ENCODE measurements at places on chromosomes 16 and 17.

- no peak for DNase-seq
Observed at GRCh38 chr17:38861399-38861843, 7.9 kb upstream of the RPL23 start.

DNA sequence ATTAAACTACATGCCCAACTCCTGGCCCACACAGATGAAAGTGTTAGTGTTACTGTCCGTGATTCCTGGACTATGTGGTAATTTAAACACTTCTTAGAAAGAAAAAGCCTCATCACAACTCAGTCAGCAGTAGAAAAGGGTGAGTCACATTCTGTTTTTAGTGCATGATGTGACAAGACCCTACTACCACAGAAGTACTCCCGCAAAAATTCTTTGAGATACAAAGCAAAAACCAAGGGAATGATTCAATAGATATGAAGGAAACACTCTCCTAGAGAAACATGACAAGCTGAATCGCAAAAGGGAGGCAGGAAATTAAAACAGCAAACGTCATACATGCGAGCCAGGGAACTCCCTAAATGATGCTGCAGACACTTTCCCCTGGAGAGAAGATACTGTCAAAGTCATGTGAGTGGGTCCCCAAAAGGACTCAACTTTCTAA, 14.4 kb downstream of the SNN start:
- no peak for DNase-seq

- peak; percentile 45 for DNase-seq
Observed at GRCh38 chr16:67428146-67428731, 2.7 kb upstream of the HSD11B2 start.

DNA sequence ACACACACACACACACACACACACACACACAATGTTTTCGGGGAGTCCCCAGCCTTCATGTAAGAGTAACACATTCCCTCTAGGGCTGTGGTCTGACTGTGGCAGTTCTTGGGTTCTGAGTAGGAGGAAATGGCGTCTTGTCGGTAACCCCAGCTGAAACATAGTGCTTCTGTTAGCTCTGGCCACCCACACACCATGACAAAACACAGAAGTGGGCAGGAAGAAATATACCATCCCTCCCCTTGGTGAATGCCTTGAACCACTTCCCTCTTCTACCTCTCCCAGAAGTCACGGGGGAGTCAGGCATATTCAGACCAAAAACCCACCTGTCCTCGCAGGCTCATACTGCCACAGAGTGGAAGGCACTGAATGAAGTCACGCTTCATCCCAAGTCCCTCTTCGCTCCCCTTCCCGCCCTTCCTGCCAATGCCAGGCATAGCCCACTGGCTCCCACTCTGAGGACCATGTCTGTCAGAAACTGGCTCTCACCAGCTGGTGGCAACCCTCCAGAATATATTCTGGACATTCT, 11.5 kb downstream of the SLC35B1 start:
- DNase-seq: peak; percentile 73

DNA sequence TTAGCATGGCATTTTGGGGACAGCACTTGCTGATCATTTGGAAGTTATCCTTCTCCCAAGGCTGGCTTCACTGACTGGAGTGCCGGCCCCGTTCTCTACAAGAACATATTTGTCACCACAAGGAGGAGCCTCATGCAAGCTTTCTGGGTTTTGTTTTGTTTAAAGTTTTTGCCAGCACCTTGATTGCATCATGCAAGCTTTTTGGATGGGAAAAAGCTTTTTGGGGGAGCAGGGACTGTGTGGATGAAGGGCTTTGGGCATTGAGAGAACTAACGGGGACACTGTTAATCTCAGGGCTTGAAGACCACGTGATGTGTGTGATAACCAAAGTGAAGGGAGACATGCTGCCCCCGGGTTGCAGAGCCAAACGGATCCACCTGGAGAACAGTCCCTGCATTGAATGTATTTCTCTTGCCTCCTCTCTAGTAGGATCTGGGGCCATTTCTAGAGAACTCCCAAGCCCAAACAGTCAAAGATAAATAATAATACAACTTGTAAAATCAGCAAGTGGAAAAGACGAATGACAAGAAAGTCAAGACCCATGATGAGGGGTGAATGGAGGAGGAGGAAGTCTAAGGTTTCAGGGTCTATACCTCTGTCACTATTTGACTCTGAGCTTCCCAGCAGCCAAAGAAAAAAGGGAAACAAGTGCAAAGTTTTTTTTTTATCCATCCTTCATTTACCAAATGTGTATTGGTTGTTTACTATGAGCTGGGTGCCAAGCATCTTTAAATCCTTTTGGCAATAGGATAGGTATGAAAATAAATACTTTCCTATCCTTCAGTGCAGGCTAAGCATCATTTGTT, 17.2 kb downstream of the TMEM114 start:
- DNase-seq: no peak

GRCh38 chr17:35407531-35407930, 24.8 kb downstream of the SLFN12 start:
- DNase-seq: no peak

DNA sequence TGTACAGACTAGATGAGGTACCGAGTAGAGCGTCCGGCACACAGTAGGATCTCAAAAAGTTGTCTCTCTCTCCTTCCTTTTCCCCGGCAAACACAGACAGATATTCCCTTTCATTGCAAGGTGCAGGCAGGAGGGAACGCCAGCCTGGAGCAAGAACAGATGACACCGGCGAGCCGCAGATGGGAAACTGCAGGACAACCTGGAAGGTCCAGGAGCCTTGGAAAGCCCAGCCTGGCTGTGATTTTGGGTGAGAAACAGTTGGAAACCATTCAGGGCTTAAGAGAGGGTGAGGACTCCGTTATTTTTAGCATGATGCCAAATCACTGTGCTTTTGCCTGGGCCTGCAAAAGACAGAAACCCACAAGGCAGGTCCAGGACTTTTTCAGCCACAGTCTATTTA, 7.3 kb downstream of the CDH11 start:
- no peak for DNase-seq

DNA sequence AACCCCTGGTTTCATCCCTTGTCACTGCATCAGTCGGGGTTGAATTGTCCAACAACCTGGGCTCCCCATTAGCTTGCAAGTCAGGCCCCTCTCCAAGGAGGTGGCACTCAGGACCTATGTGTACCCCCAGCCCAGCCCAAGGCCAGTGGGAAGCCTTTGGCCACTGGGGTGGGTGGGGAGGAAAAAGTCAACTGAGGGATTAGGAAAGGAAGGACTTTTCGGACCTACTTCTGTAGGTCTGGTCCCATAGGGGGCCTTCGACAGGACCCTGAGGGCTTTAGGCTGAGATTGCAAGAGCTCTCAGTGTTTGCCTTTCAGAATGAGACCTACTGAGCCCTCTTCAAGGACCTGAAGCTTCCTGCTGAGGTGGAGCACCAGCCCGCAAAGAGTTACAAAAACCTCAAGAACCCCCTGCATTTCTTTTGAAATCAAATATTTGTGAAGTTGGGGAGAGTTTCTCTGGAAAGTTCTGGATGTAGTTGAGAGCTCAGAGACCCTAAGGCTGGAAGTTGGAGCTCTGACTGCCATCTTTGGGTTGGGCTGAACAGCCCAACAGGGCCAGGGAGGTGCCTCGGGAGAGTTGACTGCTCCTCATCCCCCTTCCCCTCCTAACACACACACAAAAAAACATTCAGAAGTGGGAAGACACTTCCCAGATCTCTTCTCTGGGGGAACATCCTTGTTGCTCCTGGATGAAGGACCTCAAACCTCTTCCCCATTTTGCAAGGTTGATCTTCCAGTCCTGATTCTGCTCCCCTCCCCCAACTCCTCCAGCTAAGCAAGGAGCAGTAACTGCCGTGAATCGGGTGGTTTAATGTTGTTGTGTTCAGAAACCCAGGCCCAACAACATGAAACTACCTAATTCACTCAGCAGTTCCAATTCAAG, 5.8 kb upstream of the HOXB9 start:
- DNase-seq: no peak

DNA sequence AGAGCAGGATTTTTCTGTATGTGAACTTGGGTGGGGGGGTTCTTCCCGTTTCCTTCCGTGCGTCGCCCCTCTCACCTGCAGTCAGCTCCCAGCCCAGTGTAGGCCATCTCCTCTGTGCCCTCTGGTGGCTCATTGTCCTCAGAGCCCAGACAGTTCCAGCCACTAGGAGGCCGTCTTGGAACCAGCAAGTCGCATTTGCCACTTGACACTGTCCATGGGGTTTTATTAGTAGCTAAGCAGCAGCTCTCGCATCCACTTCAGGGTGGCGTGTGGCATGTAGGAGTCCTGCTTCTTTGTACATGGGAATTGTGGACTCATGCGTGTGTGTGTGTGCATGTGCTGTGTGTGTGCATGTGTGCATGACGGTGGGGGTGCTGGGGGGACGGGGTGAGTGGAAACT, 74.0 kb downstream of the SEC14L1 start:
- peak; percentile 3 for DNase-seq

DNA sequence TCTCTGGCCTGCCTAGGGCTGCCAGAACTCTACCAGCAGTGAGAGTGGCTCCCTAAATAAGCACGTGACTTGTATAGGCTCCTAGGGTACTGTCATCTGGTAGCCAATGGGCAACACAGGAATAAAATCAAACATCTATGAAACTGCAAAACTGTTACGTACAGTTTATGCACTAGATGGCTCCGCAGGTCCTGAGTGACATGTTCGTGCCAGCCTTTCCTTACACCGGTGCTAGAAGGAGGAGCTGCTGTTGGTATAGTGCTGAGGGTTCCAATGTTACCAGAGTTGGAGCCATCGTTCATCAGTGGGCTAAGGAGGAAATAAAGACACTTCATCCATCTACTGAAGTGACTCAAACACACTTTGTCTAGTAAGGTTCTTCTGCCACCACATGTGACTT, 63.2 kb upstream of the TRAP1 start:
- DNase-seq: no peak

GRCh38 chr17:17792551-17793377, 44.0 kb downstream of the SREBF1 start:
- peak; percentile 85 for DNase-seq

DNA sequence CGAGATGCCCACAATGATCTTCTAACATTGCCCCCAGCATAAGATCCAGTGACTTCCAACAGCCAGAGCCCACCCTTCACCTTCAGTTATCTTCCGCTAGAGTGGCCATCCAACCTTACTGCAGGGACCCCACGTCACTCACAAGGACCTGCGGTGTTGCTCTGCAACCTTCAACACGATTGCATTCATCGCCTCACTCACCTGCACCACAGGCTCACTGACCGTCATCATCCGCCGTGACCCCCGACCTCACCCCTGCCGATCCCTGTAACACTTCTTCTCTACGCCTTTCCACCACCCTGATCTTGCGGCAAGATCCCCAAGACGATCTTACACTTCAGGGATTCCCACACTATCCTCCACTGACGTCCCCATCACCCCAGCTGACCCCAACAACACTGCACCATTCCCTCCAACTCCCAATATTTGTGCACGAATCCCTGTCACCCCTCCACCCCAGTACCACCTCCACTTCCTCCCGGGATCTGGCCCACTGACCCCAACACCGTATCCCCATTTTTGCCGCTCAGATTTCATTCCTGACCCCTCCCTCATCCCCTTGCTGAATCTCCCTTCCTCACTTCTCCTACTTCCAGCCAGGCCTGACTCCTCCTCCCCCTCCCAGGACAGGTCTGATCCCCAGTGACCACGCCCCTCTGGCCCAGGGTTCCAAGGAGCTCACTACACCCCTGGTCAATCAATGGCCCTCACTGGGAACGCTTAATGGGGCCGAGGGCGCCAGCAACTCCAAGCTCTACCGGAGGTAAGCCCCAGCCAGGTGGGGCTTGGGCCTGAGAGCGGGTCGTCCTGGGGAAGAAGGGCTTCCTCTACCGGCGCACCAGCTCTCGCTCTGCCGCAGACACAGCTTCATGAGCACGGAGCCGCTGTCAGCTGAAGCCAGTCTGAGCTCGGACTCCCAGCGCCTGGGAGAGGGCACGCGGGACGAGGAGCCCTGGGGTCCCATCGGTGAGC, 7.6 kb downstream of the RUNDC3A start:
- DNase-seq: no peak

- no peak for DNase-seq
Observed at GRCh38 chr16:17177959-17178905, 292.5 kb downstream of the XYLT1 start.

- no peak for DNase-seq
Observed at GRCh38 chr17:16346721-16347271, 6.5 kb downstream of the CENPV start.

DNA sequence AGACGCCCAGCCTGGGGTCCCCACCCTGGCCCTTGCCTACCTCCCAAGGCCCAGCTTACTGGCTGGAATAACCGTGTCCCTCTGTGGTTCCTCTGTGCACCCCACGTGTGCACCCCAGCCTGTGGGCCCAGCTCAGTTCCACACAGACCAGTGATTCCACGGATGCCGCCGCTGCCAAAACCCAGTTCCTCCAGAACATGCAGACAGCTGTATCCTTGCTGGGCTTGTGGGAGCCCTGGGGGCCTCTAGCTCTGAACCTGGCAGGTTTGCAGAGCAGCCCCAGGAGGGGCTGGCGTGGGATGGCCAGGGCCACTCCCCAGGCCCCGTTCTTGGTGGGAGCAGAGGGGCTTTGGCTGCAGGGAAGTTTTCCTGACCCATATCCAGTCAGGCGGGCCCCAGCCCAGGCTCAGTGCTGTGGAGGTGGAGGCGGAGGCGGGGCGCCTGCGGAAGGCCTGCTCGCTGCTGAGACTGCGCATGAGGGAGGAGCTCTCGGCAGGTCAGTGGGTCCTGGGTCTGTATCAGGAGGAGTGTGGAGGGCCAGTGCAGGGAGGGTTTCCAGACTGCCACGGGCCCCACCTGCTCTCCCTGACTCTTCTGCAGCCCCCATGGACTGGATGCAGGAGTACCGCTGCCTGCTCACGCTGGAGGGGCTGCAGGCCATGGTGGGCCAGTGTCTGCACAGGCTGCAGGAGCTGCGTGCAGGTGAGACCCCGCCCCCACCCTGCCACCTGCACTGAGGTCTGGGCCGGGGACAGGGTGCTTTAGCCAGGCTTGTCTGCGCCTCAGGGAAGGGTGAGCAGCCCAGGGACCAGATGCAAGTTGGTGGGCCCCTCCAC, 2.3 kb downstream of the TEDC2 start:
- DNase-seq: no peak

DNA sequence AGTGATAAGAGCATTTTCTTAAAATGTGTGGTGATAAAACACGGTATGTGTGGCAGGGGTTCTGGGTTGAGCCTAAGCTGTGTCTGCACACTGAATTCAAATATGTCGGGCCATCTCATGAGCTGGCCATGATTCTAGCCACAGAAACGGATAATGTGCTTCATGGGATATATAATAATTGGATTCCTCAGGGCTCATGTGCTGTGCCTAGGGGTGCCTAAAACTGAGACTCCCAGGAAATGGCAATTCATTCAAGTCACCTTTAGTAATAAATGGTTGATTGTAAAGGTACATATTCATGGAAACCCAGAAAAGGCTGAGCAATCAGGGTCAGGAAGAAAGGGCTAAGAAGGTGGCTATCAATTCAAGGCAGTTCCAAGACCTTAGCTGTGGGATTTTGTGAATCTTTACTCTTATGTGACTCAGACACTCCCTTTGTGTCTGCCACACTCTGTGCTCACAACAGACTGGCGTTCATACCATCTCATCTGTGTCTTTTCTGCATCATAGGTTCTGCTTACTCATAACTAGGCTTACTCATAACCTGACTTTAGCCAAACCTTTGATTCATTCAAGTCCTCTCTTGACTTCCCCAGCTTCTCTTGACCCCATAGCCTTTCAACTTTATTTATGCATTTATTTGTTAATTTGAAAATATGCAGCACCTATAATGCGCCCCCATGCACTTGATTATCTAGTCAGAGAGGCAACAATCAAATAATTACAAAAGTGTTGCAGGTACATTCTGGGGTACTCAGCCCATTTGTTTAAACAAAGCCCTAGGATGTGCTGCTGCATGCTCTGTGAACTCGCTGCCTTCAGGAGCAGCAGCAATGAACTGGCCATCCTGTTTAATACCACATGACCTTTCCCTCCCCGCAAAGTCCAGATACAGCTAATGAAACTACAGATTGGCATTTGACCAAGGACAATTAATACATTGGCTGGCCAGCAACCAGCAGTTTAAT, 28.4 kb upstream of the MED13 start:
- no peak for DNase-seq

GRCh38 chr17:80122026-80122575, 20.7 kb downstream of the GAA start:
- DNase-seq: no peak
